ENCODE measurements at places on chromosomes 6 and 20.
A peak's percentile ranks its signal among the peaks of the same experiment; 100 is the strongest.

GRCh38 chr6:137734875-137735182 lies 132.2 kb upstream of the TNFAIP3 start:
- DNase-seq = no peak

- peak; percentile 10 for DNase-seq
Observed at GRCh38 chr6:114194362-114195026, 148.3 kb downstream of the HS3ST5 start.

- DNase-seq = no peak
Observed at GRCh38 chr6:148757944-148758480, 11.2 kb downstream of the UST start.

DNA sequence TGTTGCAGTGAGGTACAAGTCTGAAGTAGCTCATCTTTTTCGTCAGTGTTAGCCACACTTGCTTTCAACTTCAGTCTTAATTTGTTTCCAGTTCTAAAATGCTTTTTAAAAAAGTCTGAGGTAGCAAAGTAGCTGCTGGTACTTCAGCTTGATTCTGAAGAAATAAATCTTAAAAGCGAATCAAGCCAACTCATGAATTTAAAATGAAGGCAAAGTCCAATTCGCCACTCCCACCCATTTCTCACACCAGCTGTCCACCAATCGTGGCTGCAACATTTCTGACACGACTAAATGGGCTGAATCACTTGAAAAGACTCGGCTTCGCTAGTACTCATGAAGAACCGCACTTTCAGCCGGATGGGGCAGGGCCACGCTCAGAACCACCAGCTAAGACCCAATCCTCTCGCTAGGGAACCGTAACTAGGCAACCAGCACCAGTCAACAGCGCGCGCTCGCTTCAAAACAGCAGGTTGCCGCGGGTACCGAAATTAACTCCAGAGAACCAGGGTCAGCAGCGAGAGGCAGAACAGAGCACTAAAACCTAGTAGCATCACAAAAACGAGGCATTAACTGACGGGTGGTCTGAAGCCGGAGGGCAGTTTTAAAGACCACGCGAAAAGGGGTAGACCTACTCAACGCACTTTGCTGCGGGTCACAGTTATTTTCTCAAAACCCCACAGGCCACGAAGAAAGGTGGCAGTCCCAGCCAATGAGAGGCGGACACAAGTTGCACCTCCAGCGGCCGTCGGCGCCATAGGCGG lies 900 bp downstream of the BCLAF1 start:
- DNase-seq = peak; percentile 87
